Colonic mucosa (tissue), 4 donors: ENCODE measurements at places on chromosomes 11 and 22. TPM values are rescaled to one million over a fixed set of nuclear protein-coding genes. Genes with fewer than 3 reads are reported as not detected.

CLDN5 gene
- 10.4 TPM for total RNA-seq

ZNF214 gene
- 2.6 TPM for total RNA-seq

CD44 gene
- total RNA-seq, result 171 TPM

PDHX gene
- total RNA-seq, result 55.2 TPM

OR51B5 gene
- not detected for total RNA-seq

APOA4 gene
- not detected for total RNA-seq

SESN3 gene
- 14.7 TPM for total RNA-seq

- H3K4me1 ChIP-seq, result no peaks in the 10 kb centered on the region
- no peaks in the 10 kb centered on the region for H3K27me3 ChIP-seq
- no peak overlapping the region for H3K27ac ChIP-seq
- no peak for DNase-seq
These were observed 462.5 kb downstream of the AASDHPPT start for GRCh38 chr11:106540001-106540400.

DNA sequence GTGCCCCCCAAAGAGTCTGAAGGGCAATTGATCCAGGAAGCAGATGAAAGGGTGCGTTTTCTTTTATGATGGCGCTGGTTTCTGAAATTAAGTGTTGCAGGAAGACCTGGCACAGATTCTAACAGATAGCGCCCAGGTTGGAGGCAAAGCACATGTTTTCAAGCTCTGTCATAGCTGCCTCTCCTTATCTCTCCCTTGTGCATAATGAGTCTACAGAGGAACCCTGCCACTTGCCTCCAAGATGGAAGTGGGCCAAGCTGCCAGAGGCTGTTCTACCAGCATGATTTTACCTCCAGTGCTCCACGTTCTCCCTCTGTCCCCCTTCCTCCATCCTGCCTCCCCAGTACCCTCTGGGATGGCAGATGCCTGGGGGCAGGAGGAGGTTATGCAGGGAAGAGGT is 30.0 kb upstream of the TLCD5 start:
- H3K27me3 ChIP-seq, result no peaks in the 10 kb centered on the region
- no peaks in the 10 kb centered on the region for H3K36me3 ChIP-seq
- no peaks in the 10 kb centered on the region for H3K4me1 ChIP-seq

- no peak for DNase-seq
- no peak overlapping the region for H3K4me3 ChIP-seq
- H3K36me3 ChIP-seq, result no peaks in the 10 kb centered on the region
- H3K27ac ChIP-seq, result no peak overlapping the region
- H3K27me3 ChIP-seq, result no peaks in the 10 kb centered on the region
These were observed 22.4 kb upstream of the RDX start for GRCh38 chr11:110318638-110319404.

- no peaks in the 10 kb centered on the region for H3K36me3 ChIP-seq
- no peak for DNase-seq
- no peak overlapping the region for H3K4me3 ChIP-seq
- no peaks in the 10 kb centered on the region for H3K4me1 ChIP-seq
These were observed 95.3 kb upstream of the TBCEL start for GRCh38 chr11:120928627-120929026.

DNA sequence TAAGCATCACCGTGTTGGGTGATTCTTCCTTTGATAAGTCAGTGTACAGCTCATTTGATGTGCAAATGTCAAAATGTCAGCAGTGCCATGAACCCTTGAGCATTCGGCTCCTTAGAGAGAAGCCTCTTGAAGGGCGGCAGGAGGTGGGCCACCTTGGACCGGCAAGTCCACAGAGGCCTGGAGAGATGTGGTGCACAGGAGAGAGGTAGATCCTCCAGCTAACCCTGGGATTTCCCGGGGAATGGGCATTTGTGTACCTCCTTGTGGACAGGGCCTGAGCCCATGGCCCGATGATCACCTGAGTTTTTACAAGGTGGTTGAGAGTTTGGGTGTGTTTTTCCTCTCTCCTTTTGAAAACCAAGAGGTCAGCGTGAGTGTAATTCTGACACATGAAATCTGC is 133.2 kb upstream of the RCN1 start:
- H3K36me3 ChIP-seq, result no peaks in the 10 kb centered on the region
- no peak overlapping the region for H3K27ac ChIP-seq
- no peak for DNase-seq
- H3K4me1 ChIP-seq, result no peaks in the 10 kb centered on the region
- H3K4me3 ChIP-seq, result no peak overlapping the region

- peak overlapping the region; percentile 22 for H3K27ac ChIP-seq
- no peak overlapping the region for H3K4me3 ChIP-seq
- DNase-seq, result no peak
- no peaks in the 10 kb centered on the region for H3K36me3 ChIP-seq
These were observed 16.8 kb upstream of the GLYATL1 start for GRCh38 chr11:58922479-58922878.

- peak overlapping the region; percentile 33 for H3K4me3 ChIP-seq
- H3K27ac ChIP-seq, result no peak overlapping the region
- no peak for DNase-seq
- H3K27me3 ChIP-seq, result peaks cover 67% of the 10 kb centered on the region
- no peaks in the 10 kb centered on the region for H3K36me3 ChIP-seq
These were observed 3.2 kb downstream of the DBX1 start for GRCh38 chr11:20156876-20157613.

DNA sequence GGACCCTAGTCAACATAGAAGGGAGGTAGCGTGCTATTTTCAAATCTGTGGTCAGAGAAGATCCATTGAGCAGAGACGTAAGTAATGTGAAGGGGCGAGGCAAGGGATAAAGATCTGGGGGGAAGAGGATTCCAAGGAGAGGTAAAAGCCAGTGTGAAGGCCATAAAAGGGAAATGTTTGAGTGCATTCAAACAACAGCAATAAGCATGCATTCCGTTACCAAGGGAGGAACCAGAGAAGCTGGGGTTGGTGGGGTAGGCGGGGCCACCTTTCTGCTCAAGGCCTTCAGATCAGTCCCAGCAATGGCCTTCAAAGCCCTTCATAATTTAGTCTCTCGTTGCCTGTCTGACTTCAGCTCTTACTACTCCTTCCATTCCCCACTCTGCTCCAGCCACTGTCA is 18.4 kb upstream of the SMPD1 start:
- DNase-seq, result no peak
- no peaks in the 10 kb centered on the region for H3K27me3 ChIP-seq
- no peaks in the 10 kb centered on the region for H3K4me1 ChIP-seq

GRCh38 chr22:45493286-45493771 is 9.4 kb upstream of the FBLN1 start:
- no peaks in the 10 kb centered on the region for H3K4me1 ChIP-seq
- DNase-seq, result no peak
- H3K36me3 ChIP-seq, result no peaks in the 10 kb centered on the region
- no peak overlapping the region for H3K27ac ChIP-seq
- no peaks in the 10 kb centered on the region for H3K27me3 ChIP-seq

DNA sequence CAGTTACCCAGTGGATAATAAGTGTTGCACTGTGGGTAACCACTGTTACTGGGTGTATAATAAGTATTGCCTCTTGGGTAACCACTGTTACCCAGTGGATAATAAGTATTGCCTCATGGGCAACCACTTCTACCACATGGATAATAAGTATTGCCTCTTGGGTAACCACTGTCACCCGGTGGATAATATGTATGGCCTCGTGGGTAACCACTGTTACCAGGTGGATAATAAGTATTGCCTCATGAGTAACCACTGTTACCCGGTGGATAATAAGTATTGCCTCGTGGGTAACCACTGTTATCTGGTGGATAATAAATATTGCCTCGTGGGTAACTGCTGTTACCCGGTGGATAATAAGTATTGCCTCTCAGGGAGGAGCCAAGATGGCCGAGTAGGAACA is 29.7 kb upstream of the NXPE4 start:
- H3K4me3 ChIP-seq, result no peak overlapping the region
- DNase-seq, result peak; percentile 4
- H3K27me3 ChIP-seq, result no peaks in the 10 kb centered on the region
- no peaks in the 10 kb centered on the region for H3K36me3 ChIP-seq
- no peaks in the 10 kb centered on the region for H3K4me1 ChIP-seq

DNA sequence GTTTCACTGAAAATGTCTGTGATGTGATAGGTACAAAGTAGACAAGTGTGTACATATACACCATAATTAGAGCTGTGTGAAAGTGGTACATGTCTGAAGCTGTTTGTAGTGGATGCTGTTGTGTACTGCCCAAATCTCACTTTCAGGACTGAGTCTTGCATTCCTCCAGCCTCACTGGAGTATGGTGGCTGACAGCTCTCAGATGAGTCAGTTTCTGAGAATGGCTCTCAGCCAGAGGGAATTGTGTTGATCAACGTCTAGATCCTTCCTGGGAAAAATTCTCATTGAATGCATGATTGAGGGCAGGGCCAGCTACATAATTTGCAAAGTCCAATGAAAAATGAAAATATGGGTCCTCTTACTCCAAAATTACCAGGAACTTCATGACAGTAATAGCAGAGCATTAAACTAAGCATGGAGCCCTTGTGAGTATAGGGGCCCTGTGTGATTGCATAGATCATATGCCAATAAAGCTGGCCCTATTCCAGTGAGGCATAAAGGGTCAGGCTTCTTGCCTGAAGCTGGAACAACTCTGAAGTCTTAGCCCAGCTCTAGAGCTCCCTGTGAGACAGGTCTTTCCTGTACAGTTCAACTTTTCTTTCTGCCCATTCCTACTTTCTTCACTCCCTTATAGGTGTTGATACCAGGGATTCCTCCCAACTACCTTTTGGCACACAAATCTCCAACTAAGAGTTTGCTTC is 10.8 kb upstream of the CYP2R1 start:
- no peak for DNase-seq
- no peak overlapping the region for H3K27ac ChIP-seq
- H3K36me3 ChIP-seq, result no peaks in the 10 kb centered on the region
- H3K27me3 ChIP-seq, result no peaks in the 10 kb centered on the region
- H3K4me3 ChIP-seq, result no peak overlapping the region

GRCh38 chr11:90243534-90243933 is 20.7 kb upstream of the CHORDC1 start:
- H3K27me3 ChIP-seq, result no peaks in the 10 kb centered on the region
- no peaks in the 10 kb centered on the region for H3K4me1 ChIP-seq
- DNase-seq, result no peak
- no peak overlapping the region for H3K4me3 ChIP-seq

GRCh38 chr22:29458551-29458950 is 20.2 kb downstream of the RFPL1 start:
- no peak overlapping the region for H3K27ac ChIP-seq
- H3K4me1 ChIP-seq, result no peaks in the 10 kb centered on the region
- no peak for DNase-seq
- no peaks in the 10 kb centered on the region for H3K36me3 ChIP-seq
- no peak overlapping the region for H3K4me3 ChIP-seq

- no peaks in the 10 kb centered on the region for H3K27me3 ChIP-seq
- H3K4me3 ChIP-seq, result no peak overlapping the region
- H3K27ac ChIP-seq, result no peak overlapping the region
- H3K36me3 ChIP-seq, result no peaks in the 10 kb centered on the region
These were observed 25.1 kb upstream of the PAMR1 start for GRCh38 chr11:35550374-35551036.

GRCh38 chr11:121446752-121447156 is 5.4 kb upstream of the SORL1 start:
- no peak overlapping the region for H3K4me3 ChIP-seq
- H3K4me1 ChIP-seq, result no peaks in the 10 kb centered on the region
- DNase-seq, result no peak
- no peaks in the 10 kb centered on the region for H3K36me3 ChIP-seq
- no peak overlapping the region for H3K27ac ChIP-seq
- H3K27me3 ChIP-seq, result no peaks in the 10 kb centered on the region

GRCh38 chr11:35463331-35463751 is 44.0 kb upstream of the SLC1A2 start:
- H3K27me3 ChIP-seq, result no peaks in the 10 kb centered on the region
- no peak for DNase-seq
- no peaks in the 10 kb centered on the region for H3K36me3 ChIP-seq

GRCh38 chr11:21561581-21561980 is 631.3 kb upstream of the ANO5 start:
- no peak for DNase-seq
- no peaks in the 10 kb centered on the region for H3K27me3 ChIP-seq
- no peaks in the 10 kb centered on the region for H3K36me3 ChIP-seq
- no peak overlapping the region for H3K27ac ChIP-seq
